Stimulated activated CD4-positive, alpha-beta T cell treated with anti-CD3 and anti-CD28 coated beads, Interleukin-4, amount 100 ng/mL, for 24 hours (primary cell): ENCODE measurements at places on chromosomes 3 and 15.
A peak's percentile ranks its signal among the peaks of the same experiment; 100 is the strongest.

- no peak for DNase-seq
These were observed 41.2 kb downstream of the PCCB start for GRCh38 chr3:136291302-136291701.

- DNase-seq: no peak
These were observed 132.3 kb upstream of the NEO1 start for GRCh38 chr15:72919936-72920465.

DNA sequence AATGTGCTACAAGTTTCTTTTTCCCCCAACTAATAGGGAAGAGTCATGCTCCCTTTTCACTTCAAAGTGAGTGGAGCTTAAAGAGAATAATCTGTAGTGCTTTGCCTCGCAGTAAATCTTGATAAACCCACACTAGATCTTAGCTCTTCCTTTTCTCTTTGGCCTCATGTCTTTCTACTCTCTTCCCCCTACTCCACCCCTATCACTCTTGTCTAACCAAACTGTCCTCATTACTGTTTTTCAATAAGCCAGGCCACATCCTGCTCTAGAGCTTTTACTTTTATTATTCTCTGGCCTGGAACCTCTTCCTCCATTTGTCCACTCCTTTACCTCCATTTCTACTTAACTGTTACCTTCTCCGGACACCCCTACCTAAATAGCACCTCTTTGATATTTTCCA, 291.0 kb upstream of the SATB1 start:
- no peak for DNase-seq

- no peak for DNase-seq
These were observed 15.2 kb upstream of the ACTC1 start for GRCh38 chr15:34810443-34811129.

- no peak for DNase-seq
These were observed 122.3 kb downstream of the ATP1B3 start for GRCh38 chr3:141998669-141999290.

GRCh38 chr3:196181127-196181546, 30.1 kb downstream of the ZDHHC19 start:
- DNase-seq: no peak

GRCh38 chr3:51311055-51311454, 74.0 kb upstream of the MANF start:
- no peak for DNase-seq

- DNase-seq: no peak
These were observed 16.8 kb upstream of the FMN1 start for GRCh38 chr15:33211176-33211808.

DNA sequence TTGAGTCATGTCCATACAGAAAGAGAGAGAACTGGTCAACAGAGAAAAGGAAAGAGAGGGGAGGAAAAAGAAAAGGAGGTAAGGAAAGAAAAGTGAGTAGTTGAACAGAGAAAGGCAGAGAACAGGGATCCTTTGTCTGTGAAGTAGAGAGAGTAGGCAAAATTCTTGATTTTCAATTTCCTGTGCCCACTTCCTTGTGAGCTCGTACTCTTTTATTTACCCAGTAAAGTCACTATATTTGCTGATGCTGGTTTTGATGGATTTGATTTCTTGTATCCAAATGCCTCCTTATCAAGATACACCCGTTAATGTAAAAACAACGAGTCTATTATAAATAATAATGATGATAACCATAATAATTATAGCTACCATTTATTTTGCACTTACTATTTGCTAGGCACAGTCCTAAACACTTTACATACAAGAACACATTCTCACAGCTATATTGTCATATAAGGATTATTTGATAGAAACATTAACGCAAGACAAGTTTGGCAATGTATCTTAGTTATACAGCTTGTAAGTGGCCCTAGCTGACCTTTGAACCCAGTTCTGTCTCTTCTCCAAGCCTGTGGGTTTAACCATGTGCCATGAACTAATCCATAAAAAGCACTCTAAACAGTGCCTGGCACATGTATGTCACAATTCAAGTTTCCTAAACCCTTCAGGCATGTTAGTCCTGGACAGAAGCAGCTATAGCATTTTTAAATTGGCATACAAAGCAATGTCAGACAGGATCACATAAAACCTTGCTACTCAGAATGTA, 6.7 kb upstream of the P2RY1 start:
- no peak for DNase-seq

DNA sequence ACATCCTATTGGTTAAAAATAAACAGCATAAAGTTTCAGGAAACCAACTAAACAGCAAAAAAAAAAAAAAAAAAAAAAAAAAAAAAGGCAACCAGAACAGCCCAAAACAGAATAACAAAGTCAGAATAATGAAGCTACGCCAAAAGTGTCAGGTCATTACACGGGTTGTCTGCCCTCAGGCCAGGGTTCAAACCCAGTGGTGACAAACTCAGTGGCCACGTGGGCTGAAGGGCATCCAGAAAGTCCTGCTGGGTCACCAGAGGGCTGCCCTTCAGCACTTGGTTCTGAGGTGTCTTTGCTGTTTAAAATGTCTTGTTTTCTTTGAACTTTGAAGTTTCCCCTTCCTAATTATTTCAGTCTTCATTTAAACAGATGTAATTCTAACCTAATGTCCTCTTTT, 61.3 kb downstream of the CGNL1 start:
- DNase-seq: no peak

DNA sequence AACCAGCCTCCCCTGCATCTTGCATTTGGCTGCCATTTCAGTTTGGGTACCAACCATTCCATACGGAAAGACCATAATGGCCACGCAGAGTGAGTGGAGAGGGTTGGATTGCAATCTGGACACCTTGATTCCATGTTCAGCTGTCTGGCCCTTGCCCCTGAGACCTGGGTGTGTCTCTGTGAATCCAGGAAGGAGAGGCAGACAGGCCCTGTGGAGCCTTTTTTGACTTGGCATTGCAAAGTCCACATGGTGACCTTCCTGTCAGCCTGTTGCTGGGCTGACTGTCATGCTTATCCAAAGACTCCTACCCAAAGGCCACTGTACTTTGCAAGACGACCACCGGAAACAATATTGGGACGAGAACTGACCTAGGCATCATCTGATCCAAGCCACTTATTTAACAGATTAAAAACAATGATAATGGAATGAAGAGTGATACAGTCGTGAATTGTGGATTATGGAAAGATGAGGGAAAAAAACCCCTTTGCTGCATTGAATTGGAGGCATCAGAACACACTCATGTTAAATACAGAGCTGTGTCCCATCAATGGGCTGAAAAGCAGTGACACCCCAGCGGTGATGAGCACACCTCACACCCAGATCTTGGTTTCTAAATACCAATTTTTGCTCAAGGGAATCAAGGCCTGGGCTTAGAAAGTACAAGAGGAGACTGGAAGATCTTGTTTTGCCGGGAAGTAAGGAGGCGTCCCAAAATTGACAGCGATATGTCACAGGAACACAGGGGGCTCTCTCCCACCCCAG, 86.0 kb downstream of the LRRK1 start:
- DNase-seq: no peak

- no peak for DNase-seq
These were observed 386.5 kb downstream of the SHQ1 start for GRCh38 chr3:72461787-72462186.

DNA sequence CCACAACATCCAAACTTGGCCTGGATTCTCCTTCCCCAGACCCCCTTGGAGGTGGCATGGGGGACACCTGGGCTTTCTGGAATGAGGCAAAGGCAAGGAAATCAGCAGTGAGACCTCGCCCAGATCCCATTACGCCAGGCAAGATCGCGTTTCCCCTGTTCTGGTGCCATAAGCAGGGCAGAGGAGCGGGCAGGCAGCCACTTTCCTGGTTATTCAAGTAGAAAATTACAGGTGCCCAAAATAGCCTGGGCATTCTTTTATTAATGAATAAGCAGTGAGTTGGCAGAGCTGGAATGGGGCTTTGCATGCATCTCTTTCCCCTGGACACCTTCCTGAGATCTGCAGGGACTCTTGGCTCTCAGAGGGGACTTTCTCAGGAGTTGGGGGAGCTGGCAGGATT, 31.5 kb upstream of the FAM107A start:
- no peak for DNase-seq

- DNase-seq: no peak
These were observed 2.0 kb upstream of the SLC24A1 start for GRCh38 chr15:65619626-65620290.

DNA sequence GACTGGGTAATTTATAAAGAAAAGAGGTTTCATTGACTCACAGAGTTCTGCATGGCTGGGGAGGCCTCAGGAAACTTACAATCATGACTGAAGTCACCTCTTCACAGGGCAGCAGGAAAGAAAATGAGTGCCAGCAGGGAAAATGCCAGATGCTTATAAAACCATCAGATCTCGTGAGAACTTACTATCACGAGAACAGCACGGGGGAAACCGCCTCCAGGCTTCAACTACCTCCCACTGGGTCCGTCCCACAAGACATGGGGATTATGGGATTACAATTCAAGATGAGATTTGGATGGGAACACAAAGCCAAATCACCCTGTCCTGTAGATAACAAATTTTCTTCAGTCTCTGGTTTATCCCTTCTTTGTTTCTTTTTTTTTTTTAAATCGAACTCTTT, 31.0 kb upstream of the AVEN start:
- no peak for DNase-seq

- DNase-seq: no peak
These were observed 30.7 kb upstream of the DUSP7 start for GRCh38 chr3:52086976-52087663.

- DNase-seq: no peak
These were observed 132.3 kb downstream of the SNRPN start for GRCh38 chr15:25087137-25087536.

- DNase-seq: no peak
These were observed 61.2 kb downstream of the RFTN1 start for GRCh38 chr3:16452261-16452660.

DNA sequence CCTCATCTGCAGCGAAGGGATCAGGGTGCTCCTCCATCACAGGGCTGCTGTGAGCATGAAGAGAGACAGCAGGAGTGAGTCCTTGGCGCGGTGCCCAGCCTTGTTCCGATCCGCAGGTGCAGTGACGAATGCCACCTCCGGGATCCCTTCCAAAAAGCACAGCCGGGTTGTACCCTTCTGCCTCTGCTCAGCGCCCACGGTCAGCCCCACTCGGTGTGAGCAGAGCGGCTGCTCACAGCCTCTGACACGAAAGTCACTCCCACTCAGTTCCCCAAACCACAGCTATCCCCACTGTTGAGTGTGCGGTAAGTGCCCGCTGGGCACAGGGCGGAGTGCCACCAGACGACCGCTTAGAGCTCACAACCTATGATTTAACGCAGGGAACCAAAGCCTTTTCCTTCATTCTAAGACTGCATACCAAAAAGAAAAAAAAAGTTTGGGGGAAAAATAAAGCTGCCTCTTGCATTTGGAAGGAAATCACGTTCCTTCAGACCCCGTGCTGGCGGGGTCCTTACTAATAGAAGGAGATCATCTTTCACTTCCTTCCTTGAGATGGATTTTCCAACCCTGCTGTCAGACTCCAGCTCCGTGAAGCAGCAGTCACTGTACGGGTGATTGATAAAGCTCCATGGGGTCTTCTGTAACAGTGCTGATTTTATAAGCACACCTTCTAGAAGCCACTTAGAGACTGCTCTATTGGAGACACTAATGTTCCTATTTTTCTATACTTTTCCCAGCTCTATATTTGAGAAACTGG, 34.7 kb upstream of the TUBGCP5 start:
- no peak for DNase-seq

DNA sequence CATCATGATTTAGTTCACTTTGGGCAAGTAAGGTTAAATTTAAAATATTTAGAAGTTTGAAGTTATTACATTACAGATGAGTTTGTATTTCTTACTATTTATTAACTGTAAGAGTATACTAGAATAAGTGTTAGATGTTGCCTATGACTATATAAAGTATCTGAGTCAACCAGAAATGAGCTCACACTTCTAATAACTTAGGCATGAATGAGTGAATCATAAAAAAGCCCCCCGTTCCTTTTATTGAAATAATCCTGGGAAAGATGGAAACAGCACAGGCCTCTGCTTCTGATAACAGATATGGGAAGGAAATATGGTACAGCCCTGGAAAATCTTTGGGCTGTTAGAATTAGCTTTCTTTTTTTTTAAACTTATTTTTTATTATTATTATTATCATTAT, 66.6 kb upstream of the TGFBR2 start:
- DNase-seq: no peak

- no peak for DNase-seq
These were observed 20.3 kb upstream of the ADAMTS7 start for GRCh38 chr15:78831229-78832207.

DNA sequence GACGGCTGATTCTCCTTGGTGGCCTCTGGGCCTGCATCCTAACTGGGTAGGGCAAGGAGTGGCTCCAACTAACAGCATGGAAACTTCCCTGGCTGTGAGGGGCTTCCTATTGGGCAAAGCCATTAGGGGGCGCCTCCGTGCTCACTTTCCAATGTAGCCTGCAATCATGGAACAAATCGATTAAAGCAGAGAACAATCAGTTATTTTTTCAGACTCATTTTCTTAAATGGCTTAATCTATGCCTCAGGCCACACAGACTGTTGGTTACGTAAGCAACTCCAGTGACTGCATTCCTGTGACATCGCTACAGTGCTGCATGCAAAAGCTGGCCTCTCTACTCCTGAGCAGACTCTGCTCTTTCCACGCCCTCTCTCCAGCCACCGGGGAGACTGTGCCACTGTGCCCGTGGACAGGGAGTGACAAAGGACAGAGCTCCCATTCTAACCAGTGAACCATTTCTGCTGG, 278.9 kb downstream of the KLF13 start:
- DNase-seq: no peak

DNA sequence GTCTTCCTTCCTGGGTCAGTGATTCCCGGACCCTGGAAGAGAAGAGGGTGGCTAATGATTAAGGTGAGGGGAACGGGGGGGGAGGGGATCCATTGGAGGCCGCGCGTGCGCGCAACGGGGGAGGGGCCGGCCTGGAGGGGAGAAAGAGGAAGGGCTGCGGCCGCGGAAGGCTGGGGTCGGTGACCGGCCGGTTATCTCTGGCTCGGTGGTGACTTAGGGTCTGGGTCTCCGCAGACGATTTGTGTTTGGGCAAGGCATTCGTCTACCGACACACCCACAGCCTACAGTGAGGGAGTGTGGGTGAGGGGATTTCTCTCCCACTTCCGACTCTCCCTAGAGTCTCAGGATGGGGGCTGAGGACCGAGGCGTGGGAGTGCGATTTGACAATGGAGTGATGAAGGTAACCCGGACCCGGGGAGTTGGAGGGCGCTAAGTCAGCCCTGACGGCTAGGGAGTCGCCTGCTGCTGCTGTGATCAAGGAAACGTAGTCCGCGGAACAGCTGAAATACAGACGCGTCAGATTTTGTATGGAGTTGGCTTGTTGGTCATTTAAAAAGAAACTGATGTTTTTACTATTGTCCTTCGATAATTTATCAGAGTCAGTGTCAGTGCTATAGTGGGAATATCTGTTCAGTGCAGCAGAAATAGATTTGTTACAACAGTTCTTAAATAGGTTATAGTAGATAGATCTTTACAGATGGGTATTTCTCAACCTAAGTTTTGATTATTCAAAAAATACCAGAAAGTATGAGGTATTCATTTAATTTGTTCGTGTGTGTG, 733 bp downstream of the RNF111 start:
- DNase-seq: peak; percentile 57

DNA sequence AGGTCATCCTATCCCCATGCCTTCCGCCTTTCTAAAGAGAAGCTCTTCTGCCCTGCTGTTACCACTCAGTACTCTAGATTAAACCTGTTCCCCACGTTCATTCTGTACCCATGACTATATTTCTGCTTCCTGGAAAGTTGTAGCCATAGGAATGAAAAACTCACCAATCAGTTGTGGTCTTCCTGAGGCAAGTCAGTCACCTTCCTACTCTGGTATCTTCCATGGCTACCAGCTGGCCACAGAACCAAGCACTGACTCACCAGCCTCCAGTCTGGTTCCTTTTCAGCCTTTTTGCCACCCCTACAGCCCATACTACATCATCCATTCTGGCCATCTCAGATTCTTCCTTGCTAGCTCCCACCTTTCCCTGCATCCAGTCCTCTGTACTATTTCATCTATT, 46.4 kb downstream of the TMEM44 start:
- DNase-seq: no peak
